ENCODE measurements at places on chromosomes 11 and 22.

DNA sequence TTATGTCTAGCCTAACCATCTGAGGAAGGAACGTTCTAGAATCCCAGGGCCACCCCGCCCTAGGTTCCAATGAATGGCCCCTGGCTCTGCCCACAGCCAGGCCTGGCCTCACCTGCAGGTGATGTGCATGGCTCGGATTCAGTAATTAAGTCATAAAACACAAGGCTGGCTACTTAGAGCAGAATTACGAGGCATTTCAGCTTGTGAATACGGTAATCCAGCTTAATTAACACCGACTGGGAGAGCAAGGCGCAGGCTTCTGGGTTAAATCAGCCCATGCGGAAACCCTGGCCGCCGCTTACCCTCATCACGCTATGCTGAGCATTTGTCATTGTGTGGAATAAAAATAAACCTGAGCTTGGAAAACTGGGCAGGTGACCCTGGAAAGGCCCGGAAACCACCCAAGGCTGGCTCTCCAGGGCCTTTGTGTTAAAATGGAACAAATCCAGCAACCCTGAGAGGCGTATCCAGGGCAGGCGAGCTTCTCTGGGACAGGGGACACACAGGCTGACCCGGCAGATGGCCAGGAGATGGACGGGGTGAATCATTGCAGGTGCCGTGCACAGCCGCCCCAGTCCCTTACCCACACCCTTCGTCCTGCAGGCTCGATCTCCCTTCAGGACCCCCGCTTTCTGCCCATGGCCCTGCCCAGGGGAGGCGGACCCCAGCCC is 220.2 kb downstream of the CTTN start:
- no peak for DNase-seq

GRCh38 chr22:18032455-18033101 is 8.2 kb upstream of the MICAL3 start:
- DNase-seq, result peak; percentile 86

DNA sequence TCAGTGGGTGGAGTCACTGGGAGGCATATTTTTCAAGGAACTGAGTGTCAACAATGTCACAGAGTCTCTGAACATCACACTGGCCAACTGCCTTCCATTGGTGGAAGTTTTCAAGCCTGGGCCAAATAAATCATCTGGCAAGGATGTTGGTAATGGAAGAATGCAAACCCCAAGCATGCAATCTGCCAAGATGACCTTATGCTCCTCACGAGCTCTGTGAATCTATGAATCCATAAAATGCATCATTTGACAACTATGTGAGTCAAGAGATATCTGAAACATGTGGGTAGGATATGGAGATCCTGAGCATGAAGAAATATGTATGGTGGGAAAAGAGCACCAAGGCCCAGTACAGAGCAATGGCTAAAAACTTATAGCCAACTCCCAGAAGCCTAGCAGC is 122.2 kb downstream of the PLEKHA7 start:
- DNase-seq, result peak; percentile 68

GRCh38 chr11:24543771-24544170 is 46.9 kb downstream of the LUZP2 start:
- DNase-seq, result no peak

GRCh38 chr11:18064450-18065054 is 18.5 kb upstream of the TPH1 start:
- no peak for DNase-seq

DNA sequence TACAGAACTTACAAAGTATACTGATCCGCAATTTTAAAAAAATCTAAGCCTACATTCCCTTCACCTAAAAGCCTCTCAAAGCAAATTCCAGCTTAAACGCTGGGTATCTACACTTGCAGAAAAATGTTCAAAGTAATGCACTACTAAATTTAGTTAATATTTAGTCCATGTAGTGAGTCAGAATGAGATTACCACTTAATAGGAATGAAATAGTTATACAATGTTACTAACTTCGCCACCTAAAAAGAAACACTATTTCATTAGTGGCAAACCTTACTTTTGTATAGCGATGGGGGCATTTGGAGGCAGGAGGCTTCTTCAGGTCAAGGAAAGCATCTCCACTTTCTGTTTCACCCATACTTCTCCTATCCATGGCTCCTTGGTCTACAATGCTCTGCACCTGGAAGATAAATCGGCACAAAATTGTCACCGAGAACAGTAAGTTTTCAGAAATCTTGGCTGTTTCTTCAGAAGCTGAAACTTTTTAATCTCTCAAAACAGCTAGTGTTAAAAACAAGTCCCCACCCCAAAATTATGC is 1.2 kb downstream of the EIF4ENIF1 start:
- no peak for DNase-seq

- DNase-seq, result no peak
These were observed at the start of gene CASP1 for GRCh38 chr11:105034813-105035620. TSS of gene CASP1 (minus strand) at chr11:105035144. CDS start at chr11:105035113, 31 bp downstream.

DNA sequence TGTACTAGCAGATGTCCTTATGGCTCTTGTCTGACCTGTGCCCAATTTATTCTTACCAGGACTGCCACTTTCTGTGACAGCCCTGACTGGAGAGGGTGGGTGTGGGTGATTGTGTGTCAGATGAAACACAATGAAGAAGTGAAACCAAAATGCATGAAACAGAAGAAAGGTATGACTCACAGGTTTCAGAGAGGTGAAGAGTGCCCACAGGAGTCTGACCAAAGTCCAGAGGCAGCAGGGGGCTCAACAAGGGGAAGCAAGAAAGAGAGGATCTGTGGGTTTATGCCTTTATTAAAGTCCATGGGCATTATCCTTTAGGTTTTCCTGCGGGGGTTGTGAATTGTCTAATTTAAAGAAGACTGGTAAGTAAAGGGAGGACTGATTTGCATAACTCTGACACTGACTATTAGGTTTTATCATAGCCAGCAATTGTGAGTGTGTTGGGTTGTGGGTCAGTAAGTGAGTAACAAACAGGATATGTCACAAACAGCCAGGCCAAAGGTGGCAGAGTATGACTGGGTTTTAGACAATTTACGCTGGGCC is 3.9 kb upstream of the OR4C6 start:
- no peak for DNase-seq

- no peak for DNase-seq
These were observed 118.4 kb downstream of the KIAA1671 start for GRCh38 chr22:25070956-25071355.

DNA sequence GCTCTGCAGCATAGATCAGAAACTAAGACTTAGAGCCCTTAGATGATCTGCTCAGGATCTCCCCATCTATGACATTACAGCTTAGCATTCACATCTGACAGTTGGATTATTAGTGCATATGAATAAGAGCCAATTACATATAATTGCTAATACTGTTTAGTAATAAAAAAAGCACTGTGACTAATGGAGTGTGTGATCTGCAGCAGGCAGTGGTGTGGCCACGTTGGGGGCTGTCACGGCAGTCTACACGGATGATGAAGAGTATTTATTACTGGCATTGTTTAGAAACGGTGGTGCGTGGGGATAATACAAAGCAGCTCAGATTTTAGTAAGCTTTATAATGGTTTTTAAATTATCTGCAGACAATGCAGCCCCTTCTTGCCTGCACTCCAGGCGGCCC is 93.5 kb upstream of the TIMP3 start:
- DNase-seq, result no peak

DNA sequence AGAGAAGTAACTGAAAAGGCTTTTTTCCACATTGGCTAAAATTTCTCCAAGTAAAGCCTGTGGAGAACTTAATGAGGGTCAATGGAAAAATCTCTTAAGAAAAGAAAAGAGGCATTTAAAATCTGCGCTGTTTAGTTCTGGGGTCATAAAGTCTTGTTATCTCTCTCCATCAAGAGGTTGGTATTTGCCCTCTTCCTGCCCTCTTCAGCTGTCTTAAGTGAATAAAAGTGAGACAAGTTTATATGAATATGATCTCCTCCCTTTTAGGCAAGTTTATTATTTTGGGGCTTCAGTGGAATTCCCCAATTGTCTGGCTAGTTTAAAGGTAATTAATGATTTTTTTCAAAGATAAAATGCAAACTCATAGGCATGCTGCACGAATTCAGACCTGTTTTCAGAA is 89.6 kb downstream of the ARL14EP start:
- DNase-seq, result no peak

DNA sequence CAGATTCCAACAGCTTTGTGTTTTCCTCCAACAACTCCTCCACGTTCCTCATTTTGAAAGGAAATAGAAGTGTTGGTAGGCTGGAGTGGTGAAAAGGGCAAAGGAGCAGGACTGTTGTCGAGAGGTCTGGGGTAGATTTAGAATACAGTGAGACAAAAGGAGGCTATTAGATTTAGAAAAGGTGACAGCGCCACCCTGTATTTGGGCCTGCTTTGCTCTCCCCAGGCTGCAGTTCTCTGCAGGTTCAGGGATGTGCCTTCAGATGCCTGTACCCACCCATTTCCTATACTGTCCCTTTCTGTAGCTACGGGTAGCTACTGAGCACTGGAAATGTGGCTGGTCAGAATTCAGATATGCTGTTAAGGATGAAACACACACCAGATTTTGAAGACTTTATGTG is 20.8 kb downstream of the MMP13 start:
- DNase-seq, result no peak

- DNase-seq, result no peak
These were observed 3.0 kb upstream of the B3GAT1 start for GRCh38 chr11:134414766-134415765.

DNA sequence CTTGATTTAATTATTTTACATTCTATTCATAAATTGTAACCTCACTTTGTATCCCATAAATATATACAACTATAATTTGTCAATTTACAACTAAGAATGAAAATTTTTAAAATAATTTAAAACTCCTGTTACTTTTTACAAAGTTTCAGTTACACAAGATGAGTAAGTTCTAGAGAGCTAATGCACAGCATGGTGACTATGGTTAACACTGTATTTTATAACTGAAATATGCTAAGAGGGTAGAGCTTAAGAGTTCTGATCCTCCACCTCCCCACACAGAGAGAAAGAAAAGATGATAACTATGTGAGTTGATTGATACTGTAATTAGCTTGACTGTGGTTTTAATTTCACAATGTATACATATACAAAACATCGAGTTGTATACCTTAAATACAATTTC is 412.5 kb upstream of the DDI1 start:
- DNase-seq, result no peak

- no peak for DNase-seq
These were observed 22.8 kb upstream of the TFIP11 start for GRCh38 chr22:26534874-26535602.

- DNase-seq, result no peak
These were observed 16.0 kb downstream of the ZMAT5 start for GRCh38 chr22:29750559-29751538.

DNA sequence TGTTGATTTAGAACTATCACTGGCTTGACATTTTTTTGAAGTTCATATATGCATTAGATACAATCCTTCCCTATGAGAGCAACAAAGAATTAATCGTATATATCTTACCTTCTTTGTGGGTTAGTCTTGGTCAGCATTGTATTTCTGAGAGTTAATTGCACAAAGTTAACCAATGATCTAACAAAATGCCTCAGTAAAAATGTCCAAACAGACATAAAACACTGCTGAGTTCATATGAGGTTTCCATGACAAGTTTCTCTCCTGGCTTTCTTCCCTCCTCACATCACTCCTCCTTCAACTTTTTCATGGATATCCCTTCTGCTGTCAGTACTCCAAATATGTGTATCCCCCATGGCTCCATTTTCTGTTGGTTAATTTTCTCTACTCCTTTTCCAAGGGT is 9.0 kb downstream of the MAP6 start:
- no peak for DNase-seq

GRCh38 chr11:107719557-107720302 is 7.9 kb upstream of the SLN start:
- DNase-seq, result no peak

- DNase-seq, result peak; percentile 47
These were observed 2.3 kb upstream of the MALAT1 start for GRCh38 chr11:65496304-65497140.

GRCh38 chr11:78652843-78653239 is 78.2 kb upstream of the NARS2 start:
- DNase-seq, result no peak

DNA sequence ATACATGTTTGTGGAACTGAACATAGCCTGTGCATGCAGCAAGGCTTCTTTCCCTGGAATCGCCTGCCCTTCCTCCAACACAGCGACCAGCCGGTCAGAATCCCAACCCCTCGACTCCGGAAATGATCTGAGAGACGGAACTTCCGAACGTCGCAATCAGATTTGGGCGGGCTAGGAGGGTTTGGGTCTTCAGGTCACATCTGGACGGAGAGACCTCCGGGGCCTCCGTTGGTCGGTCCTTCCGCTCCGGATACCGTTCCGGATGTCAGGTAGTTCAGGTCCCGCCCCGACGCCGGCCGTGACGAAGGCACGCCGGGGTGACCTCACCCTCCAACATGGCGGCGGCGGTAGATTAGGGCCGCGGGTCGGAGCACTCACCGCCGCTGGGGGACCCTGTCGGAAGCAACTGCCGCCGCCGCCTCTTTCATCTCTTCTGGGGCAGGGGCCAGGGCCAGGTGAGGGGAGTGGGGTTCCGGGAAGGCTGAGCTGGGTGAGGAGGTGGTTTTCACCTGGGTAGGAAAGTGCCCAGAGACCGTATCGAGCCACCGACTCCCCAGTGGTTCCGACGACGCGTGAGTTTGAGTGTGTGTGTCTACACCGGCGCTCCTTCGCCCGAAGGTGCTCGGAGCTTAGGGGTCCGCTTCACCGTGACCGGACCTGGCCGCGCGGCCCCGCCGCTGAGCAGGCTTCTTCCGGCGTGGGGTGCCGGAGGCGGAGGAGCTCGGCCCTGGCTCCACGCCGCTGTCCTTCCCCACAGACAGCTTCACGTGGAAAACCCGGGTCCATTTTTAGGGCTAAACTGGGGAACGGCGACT is at the start of gene BCL2L13:
BCL2L13 (plus strand) TSS at position 326 of the 815 bp plus-strand sequence. CDS start 16,955 bp downstream, outside the sequence.
- DNase-seq, result peak; percentile 74

- no peak for DNase-seq
These were observed 477 bp downstream of the ZBTB16 start for GRCh38 chr11:114059984-114060391.

GRCh38 chr11:16809886-16810668 is 71.6 kb downstream of the C11orf58 start:
- peak; percentile 33 for DNase-seq

DNA sequence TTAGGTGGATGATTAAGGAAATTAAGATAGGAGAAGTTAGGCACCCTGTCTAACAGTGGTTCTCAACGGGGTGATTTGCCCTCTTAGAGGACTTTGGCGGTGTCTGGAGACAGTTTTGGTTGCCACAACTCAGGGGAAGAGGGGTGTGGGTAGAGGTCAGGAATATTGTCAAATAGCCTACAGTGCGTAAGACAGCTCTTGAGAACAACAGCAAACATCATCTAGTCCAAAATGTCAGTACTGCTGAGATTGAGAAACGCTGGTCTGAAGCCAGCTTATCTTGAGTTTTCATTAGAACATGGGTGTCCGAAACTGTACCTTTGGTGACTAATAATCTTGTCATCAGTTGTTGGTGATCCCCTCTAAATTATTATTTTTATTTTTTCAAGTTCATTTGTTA is 38.4 kb downstream of the CECR2 start:
- no peak for DNase-seq

DNA sequence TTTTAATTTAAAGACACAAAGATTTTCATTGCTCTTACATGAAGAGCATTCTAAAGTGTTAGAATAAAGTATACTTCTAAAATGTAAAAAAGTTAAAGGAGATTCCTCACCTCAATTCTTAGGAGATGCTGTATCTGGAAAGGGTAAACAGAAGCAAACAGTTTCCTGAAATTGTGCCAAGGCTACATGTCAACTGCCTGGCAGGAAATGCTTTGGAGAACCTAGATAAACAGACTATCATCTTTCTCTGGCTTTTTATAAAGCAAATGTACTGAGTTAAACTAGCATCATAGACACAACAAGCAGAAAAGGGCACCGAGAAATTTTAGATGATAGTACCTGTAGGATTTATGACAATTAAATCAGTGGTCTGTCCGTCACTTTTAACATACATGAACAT is 24.7 kb upstream of the AKIP1 start:
- DNase-seq, result no peak
